Large intestine (tissue), 12 donors: ENCODE measurements at places on chromosomes 4 and X.

- no peak for DNase-seq
Observed at GRCh38 chrX:70084592-70085240, 22.5 kb downstream of the OTUD6A start.

DNA sequence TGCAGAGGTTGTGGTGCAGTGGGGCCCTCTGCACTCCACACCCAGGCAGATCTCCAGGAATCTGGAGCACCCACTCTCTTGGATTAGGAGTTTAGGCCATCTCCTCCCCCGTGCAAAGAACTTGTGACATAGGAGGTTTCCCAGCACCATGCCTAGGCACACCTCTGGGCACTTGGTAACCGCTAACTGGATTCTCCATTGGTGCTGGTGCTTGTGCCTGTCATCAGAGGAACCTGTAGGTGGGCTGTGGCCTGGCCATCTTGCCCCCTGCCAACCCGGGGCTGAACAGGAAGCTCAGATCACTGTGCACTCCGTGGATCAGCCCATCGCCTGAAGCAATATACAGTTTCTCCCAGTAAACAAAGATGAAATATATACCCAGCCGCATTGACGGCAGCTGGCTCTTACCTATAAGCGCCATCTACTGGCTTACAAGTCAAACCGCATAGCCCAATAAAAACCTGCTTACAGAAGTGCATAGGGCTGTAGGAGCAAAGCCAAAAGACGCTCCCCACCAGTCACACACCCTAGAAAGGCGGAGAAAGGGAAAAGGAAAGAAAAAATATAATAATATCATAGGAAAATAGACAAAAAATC is 19.1 kb upstream of the TEX13B start:
- DNase-seq, result peak; percentile 5

- no peak for DNase-seq
Observed at GRCh38 chr4:38686682-38687081, 22.7 kb downstream of the KLF3 start.

DNA sequence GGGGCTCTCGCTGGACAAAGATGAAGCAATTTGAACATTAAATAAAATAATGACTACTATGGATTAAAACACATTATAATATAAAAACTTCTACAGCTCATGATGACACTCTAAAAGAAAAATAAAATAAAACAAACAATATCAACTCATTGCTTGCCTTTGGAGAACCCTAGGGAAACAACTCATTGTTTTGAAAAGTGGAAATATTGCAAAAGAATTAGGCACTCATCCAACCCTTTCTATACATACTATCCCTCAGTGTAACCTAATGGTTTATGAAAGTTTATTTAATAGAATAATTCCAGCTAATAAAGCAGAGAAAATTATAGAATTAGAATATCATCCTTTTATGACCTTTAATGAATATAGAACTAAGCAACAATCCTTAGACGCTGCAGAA is 718 bp downstream of the RAB40A start:
- DNase-seq, result no peak

GRCh38 chr4:94882756-94883155 is 125.0 kb downstream of the BMPR1B start:
- no peak for DNase-seq

DNA sequence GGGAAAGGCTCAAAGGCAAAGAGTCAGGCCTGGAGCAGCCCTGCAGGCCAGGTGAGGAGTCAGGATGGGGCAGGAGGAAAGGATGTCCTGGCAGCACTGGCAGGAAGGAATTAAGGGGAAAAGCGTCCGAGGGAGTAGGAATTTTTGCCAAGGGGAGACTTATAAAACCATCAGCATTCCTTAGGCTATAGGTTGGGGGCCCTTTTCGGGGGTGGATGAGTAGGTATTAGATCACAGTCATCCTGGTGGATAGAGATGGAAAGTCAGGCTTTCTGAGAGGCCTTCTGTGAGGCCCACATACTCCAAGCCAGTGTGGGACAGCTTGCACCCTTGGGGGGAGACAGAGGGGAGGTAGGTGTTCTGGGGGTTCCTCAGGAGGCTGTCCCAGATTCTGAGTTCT is 12.3 kb downstream of the STARD8 start:
- DNase-seq, result no peak

DNA sequence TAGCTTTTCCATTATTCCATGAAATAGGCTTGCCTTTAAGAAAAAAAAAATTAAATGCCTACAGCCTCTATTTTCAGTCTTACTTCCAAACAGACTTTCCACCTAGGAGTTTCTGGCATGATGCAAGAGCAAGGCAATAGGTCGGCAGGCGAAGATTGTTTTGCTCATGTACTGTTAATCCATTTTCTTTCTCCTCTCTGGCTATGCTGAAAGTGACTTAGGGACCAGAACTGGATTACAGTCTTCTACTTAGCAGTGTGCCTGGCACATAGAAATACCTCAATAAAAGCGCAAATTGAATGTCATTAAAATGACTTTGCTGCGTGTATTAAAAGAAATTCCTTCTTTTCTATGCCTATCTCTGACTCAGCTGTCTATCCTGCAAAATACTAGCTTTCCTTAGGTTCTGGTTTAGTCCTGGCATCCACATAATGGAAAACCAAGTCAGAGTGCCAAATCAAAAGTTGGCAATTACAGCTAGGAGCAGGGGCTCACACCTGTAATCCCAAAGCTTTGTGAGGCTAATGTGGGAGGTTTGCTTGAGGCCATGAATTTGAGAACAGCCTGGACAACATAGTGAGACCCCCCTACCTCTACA is 51.9 kb downstream of the CC2D2A start:
- no peak for DNase-seq

DNA sequence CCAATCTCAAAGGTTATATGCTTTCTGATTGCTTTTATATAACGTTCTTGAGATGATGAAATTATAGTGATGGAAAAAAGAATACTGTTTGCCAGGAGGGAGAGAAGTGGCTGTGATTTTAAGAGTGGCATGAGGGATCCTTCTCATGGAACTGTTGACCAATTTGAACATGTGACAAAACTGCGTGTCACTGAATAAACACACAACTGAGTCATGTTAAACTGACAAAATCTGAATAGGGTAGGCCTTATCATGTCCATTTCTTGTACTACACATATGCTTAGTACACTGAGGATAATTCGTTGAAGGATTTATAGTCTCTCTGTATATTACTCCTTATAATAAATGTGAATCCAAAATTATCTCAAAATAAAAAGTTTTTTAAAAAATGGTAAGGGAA is 22.2 kb upstream of the HSPA4L start:
- DNase-seq, result no peak

DNA sequence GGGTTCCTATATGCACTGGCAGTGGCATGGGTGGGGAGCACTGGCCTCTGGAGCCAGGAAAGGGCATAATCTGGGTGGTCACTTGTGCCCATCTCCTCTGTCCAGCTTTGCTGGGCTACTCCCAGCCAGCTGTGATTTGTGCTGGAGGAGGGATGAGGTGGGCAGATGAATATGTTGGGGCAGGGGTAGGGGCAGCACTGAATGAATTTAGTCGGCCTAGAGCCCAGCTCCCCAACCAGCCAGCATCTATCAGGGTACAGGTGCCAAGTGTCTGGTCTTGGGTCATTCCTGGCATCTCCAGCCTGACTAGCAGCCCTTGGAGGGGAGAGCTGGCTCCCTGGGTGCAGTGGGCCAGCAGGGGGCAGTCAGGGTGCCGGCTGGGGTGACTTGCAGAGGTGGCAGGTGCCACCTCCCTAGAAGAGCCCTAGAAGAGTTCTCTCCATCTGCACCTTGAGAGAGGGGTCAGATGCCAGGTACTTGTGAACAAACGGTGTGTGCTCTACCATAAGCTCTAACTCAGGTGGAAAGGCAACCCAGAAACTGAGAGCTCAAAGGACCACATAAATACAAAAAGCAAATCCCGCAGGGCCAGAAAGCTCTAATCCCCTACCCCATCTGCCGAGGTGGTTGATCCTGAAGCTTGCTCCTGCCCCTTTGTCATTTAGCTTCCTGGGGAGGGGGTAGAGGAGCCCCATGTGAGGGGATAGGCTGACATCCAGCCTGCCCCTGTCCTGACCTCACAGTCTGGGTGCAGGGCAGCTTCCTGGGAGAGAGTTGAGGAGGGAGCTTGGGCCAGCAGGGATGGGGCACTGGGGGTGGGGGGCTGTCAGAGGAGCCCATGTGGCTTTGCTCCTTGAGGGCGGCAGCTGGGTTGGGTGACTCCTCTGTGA is 2.2 kb downstream of the SORCS2 start:
- no peak for DNase-seq

DNA sequence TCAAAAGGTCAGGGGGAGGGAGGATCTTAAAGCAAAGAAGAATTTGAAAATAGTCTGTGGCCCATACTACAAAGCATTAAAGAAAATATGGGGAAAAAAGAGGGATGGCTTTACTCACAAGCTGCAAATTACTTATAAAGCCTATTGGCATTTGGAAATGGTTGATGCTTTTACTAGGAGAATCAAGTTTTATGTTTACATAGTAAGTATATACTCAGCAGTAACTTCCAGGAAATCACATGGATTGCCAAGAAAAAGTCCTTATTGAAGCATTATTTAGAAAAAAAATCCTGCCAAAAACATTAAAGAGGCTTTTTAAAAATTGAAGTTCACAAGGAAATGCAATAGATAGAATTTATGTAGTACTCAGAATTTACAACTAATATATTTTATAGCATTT is 8.4 kb upstream of the SH3RF1 start:
- no peak for DNase-seq

DNA sequence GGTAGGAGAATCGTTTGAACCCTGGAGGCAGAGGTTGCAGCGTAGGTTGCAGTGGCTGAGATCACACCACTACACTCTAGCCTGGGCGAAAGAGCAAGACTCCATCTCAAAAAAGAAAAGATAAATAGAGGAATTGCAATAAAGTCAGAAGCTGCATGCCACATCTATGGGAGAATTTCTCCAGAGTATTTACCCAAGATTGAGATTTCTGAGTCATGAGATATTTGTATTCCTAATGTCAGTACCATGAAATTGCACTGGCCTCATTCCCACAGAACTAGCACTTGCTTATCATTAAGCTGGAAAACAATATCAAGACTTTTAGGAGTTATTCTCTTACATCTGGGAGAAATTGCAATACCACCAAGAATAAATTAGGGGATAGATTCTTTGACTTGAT is 37.4 kb downstream of the ASIC5 start:
- DNase-seq, result no peak

- DNase-seq, result no peak
Observed at GRCh38 chr4:166012129-166013030, 139.3 kb downstream of the TLL1 start.

DNA sequence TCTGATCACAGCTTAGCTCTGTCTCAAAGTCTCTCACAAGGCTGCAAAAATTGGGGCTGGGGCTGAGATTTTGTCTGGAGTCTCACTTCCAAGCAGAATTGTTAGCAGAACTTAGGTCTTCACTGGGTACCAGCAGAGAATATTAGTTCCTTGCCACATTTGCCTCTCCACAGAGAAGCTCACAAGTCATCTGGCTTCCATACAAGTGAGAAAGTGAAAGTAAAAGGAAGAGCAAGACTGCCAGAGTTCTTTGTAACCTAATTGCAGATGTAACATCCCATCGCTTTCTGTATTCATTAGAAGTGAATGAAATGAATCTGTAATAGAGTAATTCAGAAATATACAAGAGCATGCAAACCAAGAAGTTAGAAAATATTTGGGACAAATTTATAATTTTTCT is 624.1 kb upstream of the GNPDA2 start:
- peak; percentile 2 for DNase-seq

DNA sequence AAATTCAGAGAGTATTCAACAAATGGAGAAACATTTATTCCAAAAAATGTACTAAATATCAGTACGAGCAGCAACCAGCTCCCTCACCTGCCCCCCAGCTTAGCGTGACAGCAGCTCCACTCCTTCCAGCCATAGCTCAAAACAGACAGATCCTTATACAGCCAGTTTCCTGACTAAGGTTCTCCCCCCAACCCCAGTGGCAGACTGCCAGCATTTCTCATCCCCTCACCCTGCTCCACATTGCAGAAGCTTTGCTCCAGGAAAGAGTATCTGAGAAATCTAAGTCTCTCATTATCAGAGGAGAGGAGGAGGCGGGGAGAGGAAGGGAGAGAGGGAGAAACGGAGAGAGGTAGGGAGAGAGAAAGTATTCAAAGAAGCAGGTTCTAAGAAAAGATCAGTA is 53.3 kb upstream of the PASD1 start:
- DNase-seq, result no peak

GRCh38 chr4:71669291-71669690 is 114.6 kb downstream of the GC start:
- no peak for DNase-seq

- DNase-seq, result peak; percentile 55
Observed at GRCh38 chr4:54233697-54234496, 4.8 kb downstream of the PDGFRA start.

- DNase-seq, result no peak
Observed at GRCh38 chr4:127416115-127416514, 216.6 kb upstream of the INTU start.

- DNase-seq, result no peak
Observed at GRCh38 chrX:15930585-15930984, 76.0 kb upstream of the AP1S2 start.

- no peak for DNase-seq
Observed at GRCh38 chr4:163624727-163625126, 130.2 kb downstream of the TMA16 start.

- no peak for DNase-seq
Observed at GRCh38 chr4:6147441-6147840, 52.9 kb downstream of the JAKMIP1 start.

DNA sequence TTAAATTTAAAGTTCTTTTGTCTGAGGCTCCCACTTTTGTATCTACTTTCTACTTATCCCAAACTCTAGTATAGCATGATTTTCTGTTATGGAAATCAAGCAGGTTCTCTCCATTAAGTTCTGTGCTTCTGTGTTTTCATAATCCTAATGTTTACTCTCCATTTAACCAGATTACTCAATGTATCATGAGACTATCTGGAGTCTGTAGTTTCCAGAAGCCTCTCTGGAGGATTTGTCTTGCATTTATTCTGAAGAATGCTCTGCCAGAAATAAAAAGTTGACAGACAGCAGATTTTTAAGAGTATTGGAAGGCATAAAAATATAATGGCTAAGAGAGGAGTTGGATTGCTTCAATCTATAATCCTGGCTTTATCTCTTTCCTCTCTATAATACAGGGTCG is 39.2 kb upstream of the PLS3 start:
- DNase-seq, result no peak

GRCh38 chr4:83389756-83390505 is 55.3 kb upstream of the HPSE start:
- no peak for DNase-seq

DNA sequence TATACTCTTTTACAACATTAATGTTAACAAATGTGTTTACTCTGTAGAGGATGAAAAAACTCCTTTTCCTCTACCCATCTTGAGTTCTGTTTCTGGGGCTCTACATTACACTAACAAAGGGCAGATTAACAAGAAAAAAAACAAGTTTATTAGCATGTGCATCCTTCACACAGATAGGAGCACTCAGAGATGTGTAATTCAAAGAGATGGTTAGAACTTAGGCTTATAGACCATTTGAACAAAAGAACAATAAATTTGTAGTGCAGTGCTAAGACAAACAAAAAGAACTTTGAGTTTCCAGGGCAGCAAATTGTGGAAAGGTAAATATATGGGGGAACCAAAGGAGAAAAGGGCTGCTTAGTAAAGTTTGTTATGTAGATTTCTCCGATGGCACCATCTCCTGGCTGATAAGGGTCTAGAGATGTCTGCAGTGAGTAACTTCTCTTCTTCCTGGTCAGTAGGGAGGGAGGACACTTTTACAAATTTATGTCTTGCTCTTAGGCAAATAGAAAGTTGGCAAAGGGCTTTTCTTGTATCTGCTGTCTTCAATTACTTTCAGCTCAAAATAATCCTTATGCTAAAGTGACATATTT is 1249.9 kb upstream of the TENM3 start:
- DNase-seq, result no peak
